ENCODE measurements at places on chromosomes 7 and 10.

DNA sequence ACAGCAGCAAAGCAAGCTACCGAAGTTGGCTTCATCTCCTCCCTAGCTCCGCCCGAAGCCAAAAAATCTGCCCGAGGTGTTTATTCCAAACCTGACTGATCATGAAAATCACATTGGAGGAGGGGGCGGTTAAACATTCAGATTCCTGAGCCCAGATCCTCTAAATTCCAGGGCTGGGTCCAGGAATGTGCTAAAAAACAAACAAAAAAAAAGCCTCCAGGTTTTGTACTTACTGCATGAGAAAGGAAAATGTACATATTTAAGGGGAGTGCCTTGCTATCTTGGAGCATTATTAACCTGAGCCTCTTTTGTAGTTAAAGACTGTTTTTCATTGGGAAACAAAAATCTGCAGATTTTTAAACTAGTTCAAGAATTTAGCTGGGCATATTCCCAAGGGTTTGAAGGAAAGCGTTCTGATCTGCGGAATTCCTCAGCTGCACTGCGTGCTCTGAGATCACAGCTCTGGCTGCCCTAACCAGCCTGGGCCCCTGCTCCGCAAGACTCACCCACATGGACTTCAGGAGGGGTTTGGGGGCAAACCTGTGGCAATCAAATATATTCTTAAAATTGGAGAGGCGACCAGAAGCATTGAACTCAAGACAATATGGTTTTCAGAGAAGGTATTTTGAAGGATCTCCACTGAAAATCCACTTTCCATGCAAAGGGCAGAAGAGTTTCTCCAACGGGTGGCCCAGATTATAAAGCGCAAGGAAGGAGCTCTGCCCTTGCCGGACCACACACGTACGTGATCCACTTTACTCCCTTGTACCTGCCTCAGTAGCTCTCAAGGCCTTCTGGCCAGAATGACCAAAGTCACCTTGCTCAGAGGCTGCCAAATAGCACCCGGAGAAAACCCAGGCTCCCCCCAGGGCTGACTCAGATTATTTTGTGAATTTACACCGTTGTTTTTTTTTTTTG, 10.0 kb upstream of the TNS3 start:
- DNase-seq, result no peak

DNA sequence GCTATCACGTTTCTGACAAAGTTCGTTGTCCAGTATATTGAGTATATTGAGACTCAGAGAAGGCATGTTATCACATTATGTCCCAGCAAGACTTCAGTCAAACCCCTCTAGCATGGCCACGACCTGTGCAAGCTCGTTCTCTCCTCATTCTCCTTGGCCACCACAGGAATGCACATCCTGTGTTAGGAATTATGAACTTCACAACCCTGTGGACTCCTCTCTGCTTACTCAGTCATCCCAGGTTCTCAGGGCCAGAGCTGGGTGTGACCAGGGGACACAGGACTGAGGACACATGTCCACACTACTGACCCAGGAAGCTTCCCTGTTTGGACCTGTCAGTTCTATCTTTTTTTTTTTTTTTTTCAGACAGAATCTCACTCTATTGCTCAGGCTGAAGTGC, 4.4 kb downstream of the SH2D4B start:
- no peak for DNase-seq

DNA sequence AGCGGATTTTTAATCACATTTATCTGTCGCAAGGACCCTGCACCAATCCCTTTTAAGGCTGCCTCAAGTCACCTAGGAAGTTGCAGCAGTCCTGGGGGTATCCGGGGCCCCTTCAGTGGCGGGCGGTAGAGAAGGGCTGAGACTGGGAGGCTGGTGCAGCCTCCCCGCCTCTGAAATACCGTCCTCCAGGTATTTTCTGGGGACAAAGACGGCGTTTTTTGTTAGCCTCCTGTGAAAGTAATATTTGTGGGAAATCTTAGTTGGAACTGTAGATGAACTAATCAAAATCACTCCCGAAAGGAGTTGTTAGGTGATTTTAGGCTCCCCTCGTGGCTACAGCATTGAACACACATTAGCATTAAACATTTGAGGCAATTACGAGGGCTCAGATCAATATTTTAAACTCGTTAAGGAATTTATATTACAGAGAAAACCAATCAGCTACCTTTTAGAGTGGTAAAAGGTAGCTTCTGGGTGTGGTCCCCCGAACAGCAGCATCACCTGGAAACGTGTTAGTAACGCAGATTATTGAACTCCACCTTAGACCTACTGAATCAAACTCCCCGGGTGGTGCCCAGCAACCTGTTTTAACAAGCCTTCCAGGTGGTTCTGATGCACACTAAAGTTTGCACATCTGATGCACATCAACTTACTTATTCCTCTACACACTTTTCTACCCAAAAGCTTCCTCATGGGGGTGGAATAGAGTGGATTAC, 530 bp upstream of the ANXA7 start:
- no peak for DNase-seq

- peak; percentile 6 for DNase-seq
Observed at GRCh38 chr10:19788075-19788686, 28.1 kb upstream of the PLXDC2 start.

- no peak for DNase-seq
Observed at GRCh38 chr7:19333706-19334105, 188.5 kb upstream of the FERD3L start.

Data from activated CD4-positive, alpha-beta T cell treated with anti-CD3 and anti-CD28 coated beads, Interleukin-2, amount 50 U/mL, for 48 hours (primary cell).